ENCODE measurements at places on chromosomes 13 and 19. TPM values are rescaled to one million over a fixed set of nuclear protein-coding genes. Genes with fewer than 3 reads are reported as not detected.

CGB1 gene
- not detected for total RNA-seq

MAMSTR gene
- total RNA-seq: 1.4 TPM

ZNF57 gene
- 2.2 TPM for total RNA-seq

DNA sequence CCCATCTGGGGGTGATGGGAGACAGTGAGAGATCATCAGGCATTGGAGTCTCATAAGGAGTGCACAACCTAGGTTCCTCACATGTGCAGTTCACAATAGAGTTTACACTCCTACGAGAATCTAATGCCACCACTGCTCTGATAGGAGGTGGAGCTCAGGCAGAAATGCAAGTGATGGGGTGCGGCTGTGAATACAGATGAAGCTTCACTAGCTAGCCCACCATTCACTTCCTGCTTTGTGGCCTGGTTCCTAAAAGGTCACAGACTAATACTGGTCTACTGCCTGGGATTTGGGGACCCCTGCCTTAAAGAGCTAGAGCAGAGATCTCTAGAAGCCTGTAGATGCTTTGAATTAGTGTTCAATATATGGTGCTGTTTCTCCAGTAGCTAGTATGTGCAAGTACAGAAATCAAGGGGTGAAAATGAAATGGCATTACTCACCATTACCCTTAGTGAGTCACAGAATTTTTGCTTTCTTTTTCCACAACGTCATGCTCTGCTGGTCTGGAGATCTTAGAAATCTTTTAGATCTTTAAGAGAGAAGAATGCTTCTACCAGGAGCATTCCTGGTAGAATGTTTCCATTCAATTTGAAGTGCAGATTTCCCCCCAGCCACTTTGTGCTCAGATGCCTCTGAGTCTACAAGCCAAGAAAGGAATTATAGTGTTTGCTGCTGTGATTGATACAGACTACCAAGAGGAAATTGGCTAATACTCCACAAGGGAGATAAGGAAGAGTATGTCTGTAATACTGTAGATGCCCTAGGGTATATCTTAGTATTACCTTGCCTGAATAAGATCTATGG lies 2301.2 kb downstream of the PCDH9 start:
- no peak overlapping the region for H3K4me3 ChIP-seq
- no peaks in the 10 kb centered on the region for H3K36me3 ChIP-seq
- H3K27ac ChIP-seq: no peak overlapping the region
- no peak for DNase-seq
- H3K4me1 ChIP-seq: no peaks in the 10 kb centered on the region
- H3K27me3 ChIP-seq: no peaks in the 10 kb centered on the region

DNA sequence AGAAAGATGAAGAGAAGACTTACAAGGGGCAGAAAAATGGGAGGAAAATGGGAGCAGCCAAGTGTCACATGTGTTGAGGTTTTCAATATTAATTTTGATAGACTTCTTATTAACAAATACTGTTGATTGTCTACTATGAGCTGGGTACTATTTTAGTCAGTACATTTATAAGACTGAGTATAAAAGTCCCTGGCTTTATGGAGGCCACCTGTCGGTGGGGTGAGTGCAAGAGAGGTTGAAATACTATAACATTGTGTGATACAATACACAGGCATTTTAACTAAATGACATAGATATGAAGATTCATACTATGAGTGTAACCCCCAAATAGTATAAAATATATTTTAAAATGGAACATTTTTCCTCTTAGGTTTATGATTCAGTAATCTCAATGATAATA lies 29.9 kb downstream of the SLC10A2 start:
- no peaks in the 10 kb centered on the region for H3K27me3 ChIP-seq
- H3K27ac ChIP-seq: no peak overlapping the region
- DNase-seq: no peak
- no peaks in the 10 kb centered on the region for H3K36me3 ChIP-seq
- H3K4me1 ChIP-seq: no peaks in the 10 kb centered on the region

- peaks cover 3% of the 10 kb centered on the region for H3K36me3 ChIP-seq
- no peak for DNase-seq
- no peak overlapping the region for H3K4me3 ChIP-seq
- peaks cover 14% of the 10 kb centered on the region for H3K27me3 ChIP-seq
- H3K27ac ChIP-seq: no peak overlapping the region
Observed at GRCh38 chr19:6596621-6597020, 5.7 kb upstream of the CD70 start.

GRCh38 chr19:48836089-48837017 lies at the start of gene HSD17B14:
Gene HSD17B14 (minus strand): TSS chr19:48836491. CDS start chr19:48836411, 80 bp downstream.
- peaks cover 23% of the 10 kb centered on the region for H3K4me1 ChIP-seq
- H3K4me3 ChIP-seq: peak within 1 kb of the TSS; percentile 84
- DNase-seq: no peak
- peaks cover 7% of the 10 kb centered on the region for H3K27me3 ChIP-seq
- H3K27ac ChIP-seq: peak within 1 kb of the TSS; percentile 87
- H3K36me3 ChIP-seq: no peaks in the 10 kb centered on the region
